BJ (cell line): ENCODE measurements at places on chromosomes 5 and 9.

DNA sequence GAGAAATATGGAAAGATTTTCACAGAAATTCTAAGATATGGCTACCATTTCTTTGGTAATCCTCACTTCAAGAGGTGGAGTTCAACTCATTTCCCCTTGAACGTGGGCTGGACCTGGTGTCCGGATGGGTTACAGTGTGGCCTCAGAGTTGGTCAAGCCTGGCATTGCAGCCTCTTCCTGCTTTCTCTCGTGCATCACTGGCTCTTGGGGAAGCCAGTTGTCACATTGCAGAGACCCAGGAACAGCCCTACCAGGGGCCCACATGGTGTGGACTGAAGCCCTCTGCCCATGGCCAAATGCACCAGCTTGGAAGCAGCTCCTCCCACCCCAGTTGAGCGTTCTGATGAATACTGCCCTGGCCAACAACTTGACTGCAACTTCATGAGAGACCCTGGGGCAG is 47.7 kb upstream of the FCN1 start:
- no peak for DNase-seq

- no peak for DNase-seq
Observed at GRCh38 chr5:180817893-180818674, 15.5 kb upstream of the MGAT1 start.

- DNase-seq = no peak
Observed at GRCh38 chr9:96603305-96604003, 16.2 kb downstream of the CDC14B start.

GRCh38 chr9:127963359-127964064 is 17.3 kb downstream of the EEIG1 start:
- no peak for DNase-seq

- no peak for DNase-seq
Observed at GRCh38 chr5:149271716-149272563, at the start of gene AFAP1L1. AFAP1L1 (plus strand) TSS chr5:149271859; CDS start chr5:149271969, 110 bp downstream.

GRCh38 chr9:121698627-121699570 is 47.5 kb downstream of the DAB2IP start:
- no peak for DNase-seq

- no peak for DNase-seq
Observed at GRCh38 chr9:103169798-103170197, 174.7 kb downstream of the CYLC2 start.

DNA sequence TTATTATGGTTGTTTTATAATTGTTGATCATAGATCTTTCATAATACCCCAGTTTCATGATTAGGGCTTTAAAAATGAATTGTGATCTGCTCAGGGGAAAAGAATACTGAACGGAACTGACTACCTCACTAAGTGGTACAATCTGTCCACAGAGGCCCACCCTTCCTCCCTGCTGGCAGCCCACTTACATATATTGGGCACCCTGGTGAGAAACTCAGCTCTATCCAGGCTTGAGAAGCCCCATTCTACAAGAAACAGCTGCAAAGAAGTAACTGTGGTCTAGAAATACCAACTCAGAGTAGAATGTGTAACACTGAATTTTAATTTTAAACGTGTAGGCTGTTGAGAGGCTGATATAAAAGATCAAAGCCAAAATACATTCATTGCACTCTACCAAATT is 46.9 kb downstream of the TSSK1B start:
- no peak for DNase-seq

GRCh38 chr5:43515678-43516048 is 715 bp upstream of the C5orf34 start:
- DNase-seq = no peak

DNA sequence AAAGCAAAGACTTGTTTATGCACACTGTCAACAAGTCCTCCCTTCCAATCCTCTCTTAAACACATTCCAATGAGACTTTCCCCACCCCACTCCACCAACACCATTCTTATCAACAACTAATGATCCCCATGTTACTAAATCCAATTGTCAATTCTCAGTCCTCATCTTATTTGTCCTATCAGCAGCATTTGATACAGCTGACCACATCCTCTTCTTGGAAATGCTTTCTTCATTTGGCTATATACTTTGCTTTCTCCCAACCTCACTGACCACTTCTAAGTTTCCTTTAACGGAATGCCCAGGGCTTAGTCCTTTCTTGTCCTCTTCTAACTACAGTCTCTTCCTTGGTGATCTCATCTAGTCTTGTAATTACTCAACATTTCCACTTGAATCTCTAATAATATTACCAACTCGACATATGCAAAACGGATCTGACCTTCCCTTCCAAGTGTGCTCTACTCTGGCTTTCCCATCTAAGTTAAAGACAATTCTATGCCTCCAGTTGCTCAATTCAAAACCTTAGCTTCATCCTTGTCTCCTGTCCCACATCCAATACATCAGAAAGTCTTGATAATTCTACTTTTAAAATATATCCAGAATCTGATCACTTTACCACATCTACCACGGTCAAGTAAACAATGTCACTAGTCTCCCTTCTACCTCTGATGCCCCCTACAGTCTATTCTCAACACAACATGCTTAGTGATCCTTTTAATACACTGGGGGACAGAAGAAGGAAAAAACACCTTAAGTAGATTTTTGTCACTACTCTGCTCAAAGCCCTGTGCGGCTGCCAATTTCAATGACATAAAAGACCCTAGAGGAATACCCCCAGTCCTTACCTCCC is 25.5 kb downstream of the AGTPBP1 start:
- DNase-seq = no peak

- DNase-seq = no peak
Observed at GRCh38 chr9:33263131-33264002, 1.1 kb downstream of the BAG1 start.

DNA sequence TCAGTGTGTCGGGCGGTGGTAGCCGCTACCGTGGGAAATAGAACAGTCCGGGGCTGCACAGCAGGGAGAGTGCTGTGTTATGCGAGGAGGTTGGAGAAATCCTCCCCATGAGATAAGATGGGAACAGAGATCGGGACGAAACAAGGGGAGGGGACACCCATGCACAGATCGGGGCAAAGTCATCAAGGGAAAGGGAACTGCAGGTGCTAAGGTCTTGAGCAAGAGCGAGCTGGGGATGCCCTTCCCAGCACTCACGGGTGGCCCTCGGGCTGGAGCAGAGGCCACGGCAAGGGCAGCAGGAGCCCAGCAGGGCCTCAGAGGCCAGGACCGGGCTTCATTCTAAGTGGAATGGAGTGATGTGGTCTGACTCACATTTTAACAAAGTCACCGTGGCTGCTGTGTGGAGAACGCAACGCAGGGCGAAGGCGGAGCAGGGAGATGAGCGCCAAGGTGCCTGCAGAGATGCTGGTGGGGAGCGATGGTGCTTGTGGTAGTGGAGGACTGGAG is 7.7 kb downstream of the IL13 start:
- no peak for DNase-seq

DNA sequence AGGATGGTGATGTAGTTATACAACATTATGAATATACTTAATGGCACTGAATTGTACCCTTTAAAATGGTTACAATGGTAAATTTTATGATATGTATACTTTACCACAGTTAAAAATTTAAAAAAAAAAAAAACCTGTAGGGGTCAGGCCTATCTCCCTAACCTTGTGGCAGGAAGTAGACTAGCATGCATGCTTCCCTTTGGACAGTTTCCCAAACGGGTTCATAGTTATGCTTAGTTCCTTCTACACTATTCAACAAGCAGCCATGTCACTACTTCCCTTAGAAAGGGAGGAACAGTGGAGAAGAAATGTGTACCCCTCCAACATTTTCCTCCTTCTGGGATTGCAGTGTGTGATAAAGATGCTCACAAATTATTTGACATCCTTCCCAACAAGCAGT is 32.5 kb downstream of the IDNK start:
- no peak for DNase-seq

DNA sequence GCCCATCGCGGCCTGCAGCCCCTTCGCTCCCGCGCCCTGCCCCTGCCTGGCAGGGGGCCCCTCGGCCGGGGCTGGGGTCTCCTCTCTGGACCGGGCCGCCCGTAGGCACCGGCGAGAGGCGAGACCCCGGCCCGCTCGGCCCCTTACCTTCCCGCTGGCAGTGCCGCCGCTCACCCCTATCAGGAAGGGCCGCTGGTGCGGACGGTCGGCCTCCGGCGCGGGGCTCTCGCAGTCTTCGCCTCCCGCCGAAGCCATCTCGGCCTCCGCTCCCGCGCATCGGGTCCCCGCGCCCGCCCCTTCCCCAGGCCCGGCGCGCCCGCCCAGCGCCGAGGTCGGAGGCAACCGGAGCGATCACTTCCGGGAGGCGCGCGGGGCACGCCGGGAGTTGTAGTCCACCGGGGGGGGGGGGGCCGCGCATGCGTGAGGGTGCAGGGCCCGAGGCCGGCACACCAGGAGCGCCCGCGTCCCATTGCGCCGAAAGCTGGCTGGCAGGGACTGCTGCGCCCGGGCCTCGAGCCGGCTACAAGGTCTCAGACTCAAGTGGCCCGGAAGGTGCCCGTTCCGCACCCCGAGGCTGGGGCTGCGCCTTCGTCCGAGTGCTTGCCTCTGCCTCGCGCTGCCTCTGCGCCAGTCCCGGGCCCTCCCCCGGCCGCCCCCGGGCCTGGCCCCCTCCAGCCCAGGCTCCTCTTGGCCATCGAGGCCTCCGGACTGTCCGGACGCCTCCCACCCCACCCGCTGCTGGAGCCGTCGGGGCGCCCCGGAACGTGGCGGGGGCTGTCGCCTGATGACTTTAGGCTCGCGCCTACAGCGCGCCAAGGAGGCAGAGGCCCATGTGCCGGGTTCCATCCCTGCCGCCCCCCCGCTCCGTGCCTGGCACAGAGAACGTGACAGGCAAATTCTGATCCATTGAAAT is at the start of gene UCK1:
Gene UCK1 (minus strand): TSS at position 344 of the 913 bp plus-strand sequence. CDS start 89 bp downstream, at position 255.
- DNase-seq = no peak

DNA sequence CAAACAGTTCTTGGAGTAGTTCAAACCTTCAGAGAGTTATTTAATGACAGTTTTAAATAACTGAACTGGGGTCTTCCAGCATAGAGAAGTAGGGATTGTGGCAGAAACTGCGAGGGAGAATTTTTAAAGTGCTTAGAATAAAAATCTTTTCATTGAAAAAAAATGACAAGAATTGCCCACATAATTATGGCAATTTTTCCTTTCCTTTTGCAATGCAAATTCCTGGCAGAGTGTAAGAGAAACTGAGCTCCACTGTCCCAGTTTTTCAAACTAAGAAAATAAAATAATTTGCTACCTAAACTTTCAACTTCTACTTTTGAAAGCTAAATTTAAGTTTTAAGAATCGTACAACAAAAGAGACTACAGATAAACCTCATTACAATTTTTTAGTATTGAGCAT is 2.3 kb upstream of the PTGER4 start:
- DNase-seq = no peak
